Stimulated activated CD4-positive, alpha-beta T cell treated with anti-CD3 and anti-CD28 coated beads, Interleukin-4, amount 100 ng/mL, for 24 hours (primary cell): ENCODE measurements at places on chromosomes 6 and 20.

GRCh38 chr20:48748556-48748955 is 79.2 kb downstream of the PREX1 start:
- DNase-seq: no peak

DNA sequence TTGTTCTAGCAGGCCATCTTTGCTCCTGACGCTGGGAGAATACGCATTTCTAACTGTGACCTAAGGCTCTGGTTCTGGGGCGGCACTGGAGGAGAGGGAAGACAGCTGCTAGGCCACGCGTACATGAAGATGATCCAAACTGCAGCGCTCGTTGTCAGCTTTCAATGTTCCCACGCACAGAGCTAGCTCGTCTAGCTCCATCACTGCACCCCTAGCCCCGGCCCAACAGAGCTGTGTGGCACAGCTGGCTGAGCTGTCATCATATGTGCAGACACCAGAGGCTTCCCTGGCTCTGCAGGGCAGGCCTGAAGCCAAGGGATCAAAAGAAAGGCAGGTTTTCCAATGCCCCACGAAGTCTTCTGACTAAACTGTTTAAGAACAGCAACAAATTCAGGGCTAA is 124.7 kb downstream of the IRF4 start:
- no peak for DNase-seq

DNA sequence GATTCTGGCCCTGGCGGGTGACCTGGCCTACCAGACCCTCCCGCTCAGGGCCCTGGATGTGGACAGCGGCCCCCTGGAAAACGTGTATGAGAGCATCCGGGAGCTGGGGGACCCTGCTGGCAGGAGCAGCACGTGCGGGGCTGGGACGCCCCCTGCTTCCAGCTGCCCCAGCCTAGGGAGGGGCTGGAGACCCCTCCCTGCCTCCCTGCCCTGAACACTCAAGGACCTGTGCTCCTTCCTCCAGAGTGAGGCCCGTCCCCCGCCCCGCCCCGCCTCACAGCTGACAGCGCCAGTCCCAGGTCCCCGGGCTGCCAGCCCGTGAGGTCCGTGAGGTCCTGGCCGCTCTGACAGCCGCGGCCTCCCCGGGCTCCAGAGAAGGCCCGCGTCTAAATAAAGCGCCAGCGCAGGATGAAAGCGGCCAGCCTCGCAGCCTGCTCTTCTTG is 868 bp upstream of the SLC2A4RG start:
- DNase-seq: no peak

- no peak for DNase-seq
These were observed 14.5 kb downstream of the NOL4L start for GRCh38 chr20:32570401-32571190.

- DNase-seq: no peak
These were observed 107.8 kb downstream of the MAN1A1 start for GRCh38 chr6:119241540-119242309.

DNA sequence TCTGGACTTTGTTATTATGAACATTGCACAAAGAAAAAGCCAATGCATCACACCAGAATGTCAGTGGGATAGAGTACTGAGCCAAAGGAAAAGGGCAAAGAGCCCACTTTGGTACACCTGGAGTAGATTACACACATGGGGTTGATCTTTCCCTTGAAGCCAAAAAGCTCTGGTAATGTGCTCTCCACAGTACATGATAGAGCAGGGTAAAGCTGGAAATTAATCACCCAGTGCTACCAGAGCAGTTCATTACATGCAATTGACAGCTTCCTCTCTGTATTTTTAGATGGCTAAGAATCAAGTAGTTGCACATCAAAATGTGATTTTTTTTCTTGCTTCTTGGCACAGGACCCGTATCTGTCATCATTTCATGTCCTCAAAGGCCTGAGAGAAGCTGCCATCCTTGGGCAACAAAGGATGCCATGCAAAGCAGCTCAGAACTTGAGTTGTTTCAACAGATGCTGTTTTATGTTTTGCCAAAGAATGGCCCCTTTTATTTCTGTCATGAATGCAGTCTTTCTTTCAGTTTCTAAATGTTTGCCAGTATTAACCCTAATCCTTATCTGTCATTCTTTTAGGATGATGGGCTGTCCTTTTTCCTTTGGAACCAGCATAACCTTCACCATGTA is 88.1 kb downstream of the HDGFL1 start:
- DNase-seq: no peak

- no peak for DNase-seq
These were observed 19.3 kb downstream of the JARID2 start for GRCh38 chr6:15264902-15265761.

DNA sequence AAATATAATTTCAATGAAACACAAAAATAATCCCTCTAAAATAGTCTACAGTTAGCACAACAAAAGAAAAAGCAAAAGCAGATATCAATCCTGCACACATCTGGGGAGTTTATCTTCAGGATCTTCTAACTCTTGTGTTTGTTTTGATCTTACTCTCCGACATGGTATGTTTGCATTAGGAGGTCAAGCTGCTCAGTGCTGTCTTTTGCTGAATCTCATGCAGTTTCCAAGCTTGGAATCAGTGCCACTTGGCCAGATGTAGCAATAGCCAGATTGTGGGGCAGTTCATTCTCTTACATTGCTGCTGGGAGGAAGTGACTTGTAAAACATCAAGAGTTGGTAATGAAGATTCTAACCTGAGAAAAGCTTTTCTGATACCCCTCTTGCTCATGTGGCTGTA is 29.5 kb downstream of the RIOK1 start:
- no peak for DNase-seq

DNA sequence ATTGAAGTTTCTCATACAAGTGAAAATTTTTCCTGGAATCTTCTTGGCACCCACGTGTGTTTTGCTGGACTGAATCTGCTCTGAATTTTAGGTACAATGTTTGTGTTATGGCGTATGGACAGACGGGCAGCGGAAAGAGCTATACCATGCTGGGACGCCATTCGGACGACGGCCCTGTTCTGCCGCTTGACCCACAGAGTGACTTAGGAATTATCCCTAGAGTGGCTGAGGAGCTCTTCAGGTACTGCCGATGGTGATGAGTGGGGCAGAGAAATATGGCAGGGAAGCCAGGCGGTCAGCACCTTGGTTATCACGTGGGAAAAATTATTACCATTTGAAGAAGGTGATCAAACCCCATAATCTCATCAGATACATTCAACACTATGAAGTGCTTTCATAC is 36.3 kb downstream of the KIF25 start:
- no peak for DNase-seq
